ENCODE measurements at places on chromosomes 16 and 17.

GRCh38 chr17:17186551-17187505, 19.3 kb downstream of the PLD6 start:
- DNase-seq = no peak

- no peak for DNase-seq
These were observed 32.3 kb downstream of the SNTB2 start for GRCh38 chr16:69219279-69219678.

- no peak for DNase-seq
These were observed 49.4 kb upstream of the CDC42EP4 start for GRCh38 chr17:73360961-73361761.

DNA sequence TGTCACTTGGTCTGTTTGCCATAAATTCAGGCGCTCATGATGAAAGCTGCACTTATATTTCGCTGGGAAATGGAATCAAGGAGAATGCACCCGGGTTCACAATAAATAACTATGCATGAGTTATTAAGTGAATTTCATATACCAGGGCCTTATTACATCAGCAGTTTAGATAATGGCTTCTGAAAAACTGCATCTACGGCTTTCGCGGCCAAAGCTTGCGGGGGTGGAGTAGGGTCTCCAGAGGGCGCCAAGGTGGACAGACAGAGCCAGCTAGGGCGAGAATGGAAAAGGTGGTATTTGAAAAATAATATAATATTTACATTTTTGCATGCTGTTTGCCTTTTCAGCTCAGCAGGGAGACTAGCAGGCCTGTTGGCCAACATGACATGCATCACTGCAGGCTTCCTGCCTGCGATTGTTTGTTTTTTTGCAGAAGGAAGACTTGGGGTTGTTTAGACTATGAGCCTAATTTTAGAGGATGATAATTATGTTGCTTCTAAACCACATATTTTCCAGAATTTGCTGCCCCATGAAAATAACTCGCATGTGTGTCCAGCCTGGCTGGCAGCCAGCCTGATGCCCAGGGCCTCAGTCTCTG, 173.8 kb upstream of the IRX3 start:
- no peak for DNase-seq

GRCh38 chr16:12901597-12902461, at the start of gene SHISA9:
SHISA9 (plus strand) TSS chr16:12901598.
- DNase-seq = peak; percentile 50

DNA sequence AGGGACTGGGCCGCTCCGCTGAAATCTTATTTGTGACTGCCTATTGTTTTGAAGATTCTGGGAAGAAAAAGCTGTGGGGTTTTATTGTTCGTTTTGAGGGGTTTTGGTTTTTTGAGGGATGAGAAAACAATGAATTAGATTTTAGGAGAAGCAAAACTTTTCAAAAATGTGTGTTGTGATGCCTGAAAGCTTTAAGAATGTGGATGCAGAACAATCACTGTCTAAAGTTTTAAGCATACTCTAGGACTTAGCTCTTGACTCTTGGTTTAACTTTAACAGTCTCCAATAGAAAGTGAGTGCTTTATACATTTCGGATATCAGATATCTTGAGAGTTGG, 899 bp downstream of the CFAP52 start:
- no peak for DNase-seq

- DNase-seq = no peak
These were observed 100.2 kb downstream of the KATNIP start for GRCh38 chr16:27650073-27650701.

DNA sequence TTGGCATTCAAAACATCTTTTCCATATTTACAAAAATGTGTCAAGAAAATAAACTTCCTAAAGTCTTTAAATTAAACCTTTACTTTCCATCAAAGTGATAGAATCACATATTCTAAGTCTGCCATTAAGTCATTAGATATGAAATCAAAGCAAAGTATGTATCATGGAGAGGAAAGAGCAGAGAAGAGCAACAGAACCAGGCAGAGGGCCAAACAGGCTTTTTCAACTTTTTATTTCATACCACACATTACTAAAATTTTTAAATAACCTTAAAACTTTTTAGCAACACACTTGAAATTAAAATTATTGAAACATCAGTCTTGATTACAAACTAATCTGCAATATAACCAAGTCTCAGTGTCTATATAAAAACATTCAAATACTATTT, 13.8 kb downstream of the SIAH1 start:
- DNase-seq = no peak

GRCh38 chr17:73851091-73851490, 206.8 kb upstream of the SDK2 start:
- no peak for DNase-seq

DNA sequence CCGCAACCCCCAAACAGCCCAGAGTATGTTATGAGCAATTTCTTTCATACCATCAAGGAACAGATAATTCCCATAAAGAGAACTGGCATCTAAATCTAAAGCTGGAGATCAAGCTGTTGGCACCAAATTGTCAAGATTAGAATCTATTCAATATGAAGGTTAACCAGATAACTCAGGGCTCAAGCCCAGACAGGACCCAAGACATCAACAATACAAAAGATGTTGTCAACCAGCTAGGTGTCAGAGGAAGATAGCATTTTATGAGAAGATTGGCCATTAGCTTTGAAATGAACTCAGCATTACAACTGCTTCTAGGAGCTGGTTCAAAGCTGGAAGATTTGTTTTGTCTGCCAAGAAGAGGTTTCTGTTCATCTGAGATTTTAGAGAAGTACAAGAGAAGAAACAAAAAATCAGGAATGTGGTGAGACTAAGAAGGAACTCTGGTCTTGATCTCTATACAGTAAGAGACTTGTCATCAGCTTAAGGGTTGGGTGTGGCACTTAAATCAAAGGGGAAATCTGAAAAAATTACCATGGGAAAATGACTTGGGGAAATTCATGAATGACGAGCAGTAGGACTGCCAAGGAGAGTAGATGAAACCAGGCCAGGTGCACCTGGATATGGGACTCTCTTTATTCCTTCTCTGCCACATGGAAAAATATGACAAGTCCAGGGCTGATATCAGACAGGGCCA, 64.2 kb upstream of the COX10 start:
- DNase-seq = no peak

GRCh38 chr17:8847891-8848290, 19.6 kb downstream of the PIK3R6 start:
- DNase-seq = no peak

DNA sequence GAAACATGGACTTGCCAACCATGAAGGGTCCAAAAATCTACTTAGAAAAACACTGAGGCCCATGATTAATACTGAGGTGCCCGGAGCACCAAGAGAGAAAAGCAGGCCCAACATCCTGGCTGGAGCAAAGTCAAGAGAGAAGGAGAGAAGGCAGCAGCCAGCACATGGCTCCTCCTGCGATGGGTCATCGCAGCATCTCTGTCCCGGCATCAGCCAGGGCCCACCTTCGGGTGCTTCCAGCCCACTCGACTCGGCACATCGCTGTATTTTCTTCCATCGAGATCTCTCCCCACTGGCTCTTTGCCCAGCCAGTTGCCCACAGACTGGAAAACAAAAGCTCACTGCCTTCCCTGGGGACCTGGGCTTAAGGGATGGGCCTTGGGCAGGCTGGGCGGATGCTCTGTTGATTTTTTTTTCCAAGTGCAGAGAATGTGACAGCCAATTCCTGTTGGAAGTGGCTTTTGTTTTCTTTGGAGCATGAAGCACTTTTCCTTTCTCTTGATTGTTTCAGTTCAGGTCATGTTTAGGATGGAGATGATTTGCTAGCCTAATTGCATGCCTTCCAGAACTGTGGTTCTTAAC, 58.1 kb downstream of the CYB5B start:
- DNase-seq = peak; percentile 88

DNA sequence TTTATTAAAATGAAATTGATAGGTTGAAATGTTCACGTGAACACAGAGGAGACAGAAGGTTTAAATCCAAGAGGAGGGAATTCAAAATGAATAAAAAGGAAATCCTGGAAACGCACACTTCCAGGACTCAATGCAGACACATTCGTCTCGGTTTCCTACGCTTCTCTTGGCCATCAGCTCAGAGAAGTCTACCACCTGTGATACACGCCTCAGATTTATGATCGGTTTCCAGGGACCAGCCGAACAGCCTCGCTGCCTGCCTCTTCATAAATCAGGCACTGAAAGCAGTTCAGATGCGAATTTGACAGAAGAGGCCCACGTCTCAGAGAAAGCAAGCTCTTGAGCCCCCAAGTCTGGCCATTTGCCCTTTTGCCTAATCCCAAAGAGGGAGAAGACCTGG, 125.5 kb upstream of the IRX3 start:
- no peak for DNase-seq

GRCh38 chr17:72846399-72846798, 246.1 kb downstream of the SLC39A11 start:
- no peak for DNase-seq

- DNase-seq = no peak
These were observed 12.3 kb downstream of the CPNE2 start for GRCh38 chr16:57104706-57105105.

- no peak for DNase-seq
These were observed 29.2 kb upstream of the NKD1 start for GRCh38 chr16:50519001-50519400.

DNA sequence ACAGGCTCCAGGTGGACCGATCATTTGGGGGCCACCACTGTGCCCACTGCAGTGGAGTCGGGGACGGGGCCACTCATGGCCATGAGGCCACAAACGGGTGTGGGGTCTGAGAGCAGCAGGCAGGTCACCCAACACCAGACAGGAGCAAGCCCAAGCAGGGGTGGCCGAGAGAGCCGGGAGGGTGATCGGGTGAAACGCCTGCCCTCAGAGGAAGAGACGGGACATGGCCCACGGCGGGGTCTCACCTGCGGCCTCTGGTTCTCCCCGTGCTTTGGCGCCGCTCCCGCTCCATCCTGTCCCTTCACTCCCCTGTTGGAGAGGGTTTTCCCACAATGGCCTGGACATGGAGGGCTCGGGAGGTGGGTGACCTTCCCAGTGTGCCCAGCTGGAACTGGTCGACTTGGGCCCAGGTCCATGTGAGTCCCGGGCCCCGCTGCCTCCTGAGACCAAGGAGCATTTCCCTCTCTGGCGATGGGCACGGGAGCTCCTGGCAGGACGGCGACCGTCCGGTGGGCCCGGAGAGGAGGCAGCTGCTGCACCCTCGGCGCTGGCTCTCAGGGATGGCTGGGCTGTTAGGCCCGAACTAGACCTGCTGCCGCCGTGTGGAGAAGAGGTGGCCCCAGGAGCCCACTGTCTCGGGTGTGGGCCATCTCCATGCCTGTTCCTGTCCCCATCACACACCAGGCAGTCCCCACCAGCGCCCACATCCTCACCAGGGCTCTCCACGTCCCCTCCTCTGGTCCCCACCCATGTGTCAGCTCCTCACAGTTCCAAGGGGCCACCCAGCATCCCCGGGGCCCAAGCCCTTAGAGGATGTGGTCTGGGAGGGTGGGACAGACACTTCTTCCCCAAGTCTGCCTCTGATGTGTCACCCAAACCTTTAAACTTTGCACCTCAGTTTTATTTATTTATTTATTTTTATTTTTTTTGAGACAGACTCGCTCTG, 13.4 kb upstream of the BAHCC1 start:
- no peak for DNase-seq

DNA sequence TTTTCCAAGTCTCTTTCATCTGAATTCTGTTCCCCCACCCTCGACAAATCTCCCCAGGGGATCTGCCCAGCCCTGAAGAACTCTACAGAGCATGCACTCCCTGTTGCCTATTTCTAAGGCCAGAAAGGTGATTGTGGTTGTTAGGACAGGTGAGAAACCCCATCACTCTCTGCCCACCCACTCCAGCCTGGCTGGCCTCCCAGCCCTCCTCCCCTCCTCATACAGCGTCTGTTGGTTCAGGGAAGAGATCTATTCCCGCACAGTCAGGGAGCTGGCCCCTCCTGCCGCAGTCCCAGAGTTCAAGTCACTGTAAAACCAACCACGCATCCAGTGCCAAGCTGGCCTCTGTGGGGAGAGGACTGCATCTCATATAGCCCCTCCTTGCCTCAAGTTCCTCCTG, 98.7 kb downstream of the KCNJ12 start:
- no peak for DNase-seq

- peak; percentile 57 for DNase-seq
These were observed 155.2 kb upstream of the C17orf78 start for GRCh38 chr17:37220607-37220953.

DNA sequence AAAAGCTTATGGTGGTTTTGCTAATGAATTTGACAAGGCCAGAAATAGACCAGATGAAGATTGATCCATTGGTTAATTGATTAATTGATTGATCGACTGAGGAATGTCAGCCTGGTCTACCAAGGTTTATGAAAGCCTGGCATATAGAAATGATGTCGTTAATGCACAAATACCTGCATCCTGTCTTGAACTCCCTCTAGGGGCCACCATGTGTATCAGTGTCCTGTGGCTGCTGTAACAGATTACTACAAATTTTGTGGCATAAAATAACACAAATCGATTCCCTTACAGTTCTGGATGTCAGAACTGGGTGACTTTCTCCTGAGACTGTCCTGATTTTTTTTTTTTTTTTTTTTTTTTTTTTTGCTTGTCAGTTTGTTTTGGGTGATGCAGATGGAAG, 553.2 kb downstream of the MAF start:
- peak; percentile 31 for DNase-seq

GRCh38 chr16:52436339-52437276, 110.3 kb downstream of the TOX3 start:
- DNase-seq = peak; percentile 46

- DNase-seq = no peak
These were observed 24.1 kb downstream of the BAIAP2 start for GRCh38 chr17:81059026-81059425.

DNA sequence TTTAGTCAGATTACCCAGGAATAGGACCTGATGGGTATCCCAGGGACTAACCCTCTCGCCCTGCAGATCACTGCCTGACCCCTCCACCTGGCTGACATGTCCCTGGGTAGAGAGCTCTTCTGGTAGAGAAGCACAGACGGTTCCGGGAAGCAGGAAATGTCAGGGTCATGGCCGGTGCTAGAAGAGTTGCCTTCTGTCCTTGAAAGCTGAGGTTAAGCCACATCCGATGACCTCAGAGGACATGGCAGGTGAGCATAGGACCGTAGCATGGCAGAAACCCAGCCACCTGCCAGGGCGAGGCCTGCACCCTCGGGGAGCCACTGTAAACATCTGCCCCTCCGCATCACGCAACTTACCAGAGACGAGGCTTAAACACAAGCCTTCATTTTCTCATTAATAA, 483.7 kb downstream of the SOX9 start:
- DNase-seq = no peak

DNA sequence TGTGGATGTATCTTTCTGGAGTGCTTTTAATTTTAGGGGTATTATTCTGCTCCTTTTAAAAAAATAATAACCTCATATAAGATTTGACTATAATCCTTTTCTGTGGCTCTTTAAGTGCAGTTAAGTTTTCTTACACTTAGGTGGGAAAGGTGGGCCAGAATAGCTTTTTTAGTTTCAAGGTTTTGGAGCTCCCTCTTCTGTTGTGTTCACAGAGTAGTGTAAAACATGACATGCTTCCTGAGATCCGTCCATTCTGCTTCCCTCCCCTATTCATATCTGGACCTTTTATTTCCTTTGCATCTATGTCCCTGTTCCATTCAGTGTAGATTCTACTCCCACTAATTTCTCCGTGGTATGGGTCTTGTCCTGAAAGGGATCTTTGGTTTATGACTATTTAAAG, 12.8 kb downstream of the LRRC36 start:
- no peak for DNase-seq

All from NCI-H2171 treated with DMSO at 0.1 percent for 48 hours (cell line).